ENCODE measurements at places on chromosomes 7 and 10. TPM values are rescaled to one million over a fixed set of nuclear protein-coding genes. Genes with fewer than 3 reads are reported as not detected.

Gene LRRD1
- not detected for total RNA-seq

Gene PPP1R3C
- total RNA-seq = 20.6 TPM

Gene GNGT1
- not detected for total RNA-seq

Gene LMOD2
- not detected for total RNA-seq

Gene SPDYE16
- not detected for total RNA-seq
